Stimulated activated CD8-positive, alpha-beta memory T cell treated with anti-CD3 and anti-CD28 coated beads, Interleukin-15, amount 100 ng/mL, for 1 hour (primary cell): ENCODE measurements at places on chromosomes 12 and 14.

DNA sequence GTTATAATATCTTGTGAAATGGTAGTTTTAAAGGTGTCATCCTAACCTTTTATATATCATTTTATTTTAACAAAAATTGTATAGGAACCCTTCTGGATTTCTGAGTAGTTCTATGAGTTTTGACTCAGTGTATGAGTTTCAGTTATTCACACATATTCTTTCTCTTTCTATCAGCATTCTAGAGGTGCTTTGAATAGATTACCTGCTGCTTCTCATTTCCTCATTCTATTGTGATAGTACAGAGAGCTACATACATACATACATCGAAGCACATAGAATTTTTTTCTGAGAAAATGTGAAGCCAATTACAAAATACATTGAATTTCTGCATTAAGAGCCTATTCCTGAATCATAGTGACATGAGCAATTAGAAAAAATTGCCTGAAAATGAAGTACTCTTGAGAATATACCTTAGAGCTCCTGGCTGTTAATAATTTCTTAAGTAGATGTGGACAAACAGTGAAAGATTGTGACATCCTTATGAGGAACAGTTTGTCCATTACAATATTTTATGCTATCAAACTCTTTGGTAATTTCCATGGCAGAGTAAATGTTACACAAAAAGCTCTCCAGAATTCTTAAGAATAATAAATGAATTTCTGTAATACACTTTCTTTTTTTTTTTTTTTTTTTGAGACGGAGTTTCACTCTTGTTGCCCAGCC, 556.6 kb downstream of the TRHDE start:
- no peak for DNase-seq

DNA sequence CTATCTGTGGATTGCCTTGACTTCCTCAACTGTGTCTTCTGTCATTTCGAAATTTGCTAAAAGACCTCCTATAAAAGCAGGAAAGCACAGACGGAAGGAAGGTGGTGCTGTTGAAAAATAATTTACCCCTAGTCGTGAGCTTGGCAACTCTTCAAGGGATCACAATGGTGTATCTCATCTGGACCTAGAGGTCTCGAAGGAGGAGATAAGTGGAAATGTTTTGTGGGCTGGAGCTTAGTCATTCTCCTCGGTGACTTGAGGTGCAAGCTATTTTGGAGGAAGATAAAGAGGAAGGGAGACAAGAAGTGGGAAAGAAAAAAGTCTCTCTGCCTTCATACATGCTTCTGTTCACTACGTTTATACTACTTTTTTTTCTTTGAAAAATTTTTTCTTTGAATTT, 89.9 kb downstream of the FLRT2 start:
- DNase-seq, result no peak

DNA sequence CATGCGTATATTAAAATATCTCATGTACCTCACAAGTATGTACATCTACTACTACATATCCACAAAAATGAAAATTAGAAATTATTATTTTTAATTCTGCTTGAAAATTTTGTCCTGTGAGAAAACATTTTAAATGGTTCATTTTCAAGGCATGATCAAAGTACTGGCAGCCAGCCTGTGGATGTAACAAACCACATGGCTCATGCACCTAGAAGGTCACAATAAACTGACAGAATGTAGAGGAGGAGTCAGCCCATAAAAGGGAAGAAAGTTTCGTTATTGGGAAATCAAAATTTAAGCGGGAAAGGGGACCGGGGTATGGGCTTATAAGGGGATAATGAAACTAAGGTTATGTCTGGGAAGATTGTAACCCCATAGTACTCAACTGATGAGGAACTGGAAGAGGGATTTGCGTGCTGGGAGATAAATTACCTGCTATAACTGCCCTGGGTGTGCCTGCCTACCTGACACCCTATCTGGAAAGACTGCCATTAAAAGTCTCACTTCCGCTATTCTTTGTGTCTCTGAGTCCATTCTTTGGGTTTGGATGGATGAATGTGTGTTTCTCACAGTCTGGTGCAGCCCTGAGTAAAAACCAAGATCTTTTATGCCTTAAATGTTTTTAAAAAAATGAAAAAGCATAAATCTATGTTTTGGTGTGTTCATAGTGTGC, 62.2 kb upstream of the PCED1B start:
- DNase-seq, result no peak

DNA sequence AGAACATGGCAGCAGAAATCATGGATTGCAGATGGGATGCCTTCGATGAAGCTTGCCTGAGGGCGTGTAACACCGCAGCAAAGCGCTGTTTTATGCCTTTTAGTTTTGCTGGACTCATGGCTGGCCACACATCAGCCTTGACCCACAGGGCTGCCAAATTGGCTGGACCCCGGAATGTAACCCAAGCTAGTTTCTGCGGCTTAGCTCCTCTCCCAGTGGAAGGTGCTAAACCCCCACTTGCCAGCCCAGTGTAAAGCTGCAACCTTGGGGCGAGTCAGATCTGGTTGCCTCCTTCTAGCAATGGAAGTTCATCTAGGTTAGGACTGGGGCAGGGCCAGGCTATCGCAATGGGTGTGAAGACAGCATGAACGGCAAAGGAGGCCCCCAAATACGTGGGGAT, 38.3 kb downstream of the MEG3 start:
- DNase-seq, result no peak
